ENCODE measurements at places on chromosomes 16 and 17.

DNA sequence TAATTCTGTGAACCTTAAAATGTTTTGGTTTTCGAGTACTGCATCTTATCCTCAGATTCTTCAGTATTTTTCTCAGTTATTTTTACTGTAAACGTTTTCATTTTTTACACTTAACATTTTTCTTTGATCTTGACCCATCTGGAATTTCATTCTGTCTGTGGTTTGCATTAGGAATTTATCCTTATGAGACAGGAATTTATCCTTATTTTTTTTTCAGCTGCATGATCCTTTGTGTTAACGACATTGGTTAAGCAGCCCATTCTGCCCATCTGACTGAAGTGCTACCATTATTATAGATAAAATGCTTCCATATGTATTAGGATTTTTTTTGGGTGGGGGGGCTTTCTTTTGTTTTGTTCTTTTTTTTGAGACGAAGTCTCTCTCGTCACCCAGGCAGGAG lies 41.0 kb downstream of the SNX29 start:
- peak; percentile 84 for DNase-seq

- DNase-seq, result no peak
Measured at GRCh38 chr17:28331891-28332420, 3.3 kb downstream of the IFT20 start.

DNA sequence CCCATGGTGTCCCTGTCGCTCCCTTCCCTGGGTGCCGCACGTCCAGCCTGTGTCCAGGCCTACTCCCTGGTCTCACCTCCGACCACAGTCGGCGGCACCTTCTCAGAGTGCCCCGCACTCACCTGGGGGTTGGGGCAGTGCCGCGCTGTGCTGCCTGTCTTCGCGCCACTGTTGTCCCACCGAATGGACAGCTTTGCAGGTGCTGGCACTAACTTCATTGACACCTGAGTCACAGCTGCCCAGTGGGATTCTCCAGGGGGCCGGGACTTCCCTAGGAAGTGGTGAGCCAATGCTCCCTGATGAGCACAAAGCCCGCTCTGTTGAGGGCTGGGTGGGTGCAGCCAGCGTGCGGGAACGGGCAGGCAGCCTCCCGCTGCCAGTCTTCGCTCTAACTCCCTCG lies 24.3 kb upstream of the DBNDD1 start:
- no peak for DNase-seq

- DNase-seq, result peak; percentile 95
Measured at GRCh38 chr17:21287703-21288449, 3.4 kb downstream of the MAP2K3 start.

GRCh38 chr17:43328650-43329049 lies 70.1 kb upstream of the ARL4D start:
- no peak for DNase-seq

- no peak for DNase-seq
Measured at GRCh38 chr17:1703063-1703462, 7.1 kb downstream of the TLCD2 start.

- DNase-seq, result peak; percentile 47
Measured at GRCh38 chr16:21159281-21159951, 942 bp downstream of the LDAF1 start.

- DNase-seq, result no peak
Measured at GRCh38 chr17:55763856-55764255, 13.0 kb downstream of the PCTP start.

GRCh38 chr17:62892061-62892675 lies 73.9 kb upstream of the TANC2 start:
- no peak for DNase-seq

- no peak for DNase-seq
Measured at GRCh38 chr16:5604770-5605169, 507.2 kb upstream of the EEF2KMT start.

GRCh38 chr16:20969386-20969785 lies 68.8 kb downstream of the LYRM1 start:
- no peak for DNase-seq

DNA sequence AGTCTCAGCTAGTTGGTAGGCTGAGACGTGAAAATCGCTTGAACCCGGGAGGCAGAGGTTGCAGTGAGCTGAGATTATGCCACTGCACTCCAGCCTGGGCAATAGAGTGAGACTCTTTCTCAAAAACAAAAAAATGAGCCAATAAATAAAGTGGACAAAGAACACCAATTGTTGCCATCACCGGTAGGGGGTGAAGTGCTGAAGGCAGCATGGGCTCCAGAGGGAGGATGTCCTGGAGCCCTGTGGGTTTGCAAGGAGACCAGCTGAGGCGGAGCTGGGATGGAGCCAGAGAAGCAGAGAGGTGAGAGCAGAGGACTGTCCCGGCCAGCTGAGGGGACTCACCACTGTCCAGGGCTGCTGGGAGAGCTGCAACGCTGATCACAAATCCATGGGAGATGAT lies 13.8 kb downstream of the CHST6 start:
- DNase-seq, result no peak

DNA sequence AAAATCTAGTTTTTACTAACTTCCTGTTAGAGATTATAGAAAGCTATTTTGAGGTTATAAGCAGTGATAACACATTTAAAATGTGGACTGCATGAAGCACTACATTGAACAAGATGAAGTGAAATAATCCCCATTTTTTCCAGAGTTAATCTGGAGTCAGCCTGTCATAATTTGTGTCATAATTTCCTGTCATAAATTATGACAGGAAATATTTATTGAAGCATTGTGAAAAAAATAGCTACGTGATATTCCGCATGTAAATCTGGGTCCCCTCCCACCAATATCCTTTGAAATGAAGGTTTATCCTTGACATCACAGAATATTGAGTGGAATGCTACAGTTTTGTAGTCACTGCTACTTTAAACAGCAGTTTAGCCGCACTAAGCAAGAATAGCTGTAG lies 40.1 kb downstream of the OMG start:
- no peak for DNase-seq

GRCh38 chr17:78125976-78126894 lies 2.3 kb downstream of the TMC6 start:
- no peak for DNase-seq
